ENCODE measurements at places on chromosomes 1 and 21.
A peak's percentile ranks its signal among the peaks of the same experiment; 100 is the strongest.

GRCh38 chr1:70767377-70767776 lies 280.2 kb downstream of the PTGER3 start:
- no peak for DNase-seq

GRCh38 chr1:23522244-23522982 lies 8.6 kb downstream of the E2F2 start:
- DNase-seq = no peak

- DNase-seq = no peak
These were observed 6.8 kb upstream of the TRABD2B start for GRCh38 chr1:48003741-48004531.

- no peak for DNase-seq
These were observed 68.7 kb downstream of the KCNN3 start for GRCh38 chr1:154801234-154802011.

DNA sequence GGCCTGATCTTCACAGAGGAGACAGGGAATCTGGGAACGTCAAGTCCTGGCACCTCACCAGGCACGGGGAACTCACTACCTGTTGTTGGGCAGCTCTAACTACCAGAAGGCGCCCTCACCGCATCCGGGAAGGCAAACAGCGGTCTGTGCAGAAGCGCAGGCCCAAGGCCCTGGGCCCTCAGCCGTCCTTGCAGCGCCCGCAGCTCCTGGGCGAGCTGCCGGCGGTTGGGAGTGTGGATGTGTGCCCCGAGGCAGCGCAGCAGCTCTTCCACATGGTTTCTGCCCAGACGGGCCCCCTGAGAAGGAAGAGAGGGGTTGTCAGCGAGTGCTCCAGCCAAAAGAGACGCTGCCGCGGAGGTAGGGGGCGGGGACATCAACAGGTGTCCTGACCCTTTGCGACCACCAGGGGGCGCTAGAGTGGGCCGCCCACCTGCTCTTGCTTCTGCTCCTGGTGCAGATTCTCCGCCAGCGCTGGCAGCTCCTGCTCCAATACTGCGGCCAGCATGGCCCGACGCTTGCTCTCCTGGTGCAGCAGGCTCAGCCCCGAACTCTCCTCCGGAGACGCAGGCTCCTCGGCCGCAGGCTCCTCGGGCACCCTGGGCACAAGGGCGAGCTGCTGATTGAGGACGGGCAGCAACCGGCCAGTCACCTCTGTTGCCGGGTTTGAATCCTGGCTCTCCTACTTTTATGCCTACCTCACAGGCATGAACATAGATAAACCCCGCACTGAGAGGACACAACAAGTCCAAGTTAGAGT lies 9.3 kb downstream of the MAP3K6 start:
- DNase-seq = peak; percentile 83

DNA sequence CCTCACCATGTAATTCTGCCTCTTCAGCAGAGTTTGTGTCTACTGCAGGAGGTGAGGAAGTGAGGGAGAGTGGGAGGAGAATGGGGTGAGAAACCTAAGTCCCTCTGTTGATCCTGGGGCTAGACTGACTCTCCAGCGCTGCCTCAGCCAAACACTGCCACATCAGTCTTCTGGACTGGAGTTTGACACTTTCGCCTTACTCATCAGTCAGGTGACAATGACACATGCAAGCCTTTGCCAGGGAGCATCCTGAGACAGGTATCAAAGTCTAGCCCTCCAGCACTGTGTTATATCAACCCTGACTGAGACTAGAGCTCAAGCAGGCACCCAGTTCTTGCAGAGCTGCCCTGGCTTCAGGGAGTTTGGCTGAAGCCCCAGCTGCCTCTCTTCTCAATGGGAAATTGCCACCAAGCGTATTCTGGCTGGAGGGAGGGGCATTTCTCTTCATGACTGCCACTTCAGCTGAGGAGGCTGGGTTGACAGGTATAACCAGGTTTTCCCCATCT lies 33.3 kb upstream of the SUCO start:
- DNase-seq = no peak

DNA sequence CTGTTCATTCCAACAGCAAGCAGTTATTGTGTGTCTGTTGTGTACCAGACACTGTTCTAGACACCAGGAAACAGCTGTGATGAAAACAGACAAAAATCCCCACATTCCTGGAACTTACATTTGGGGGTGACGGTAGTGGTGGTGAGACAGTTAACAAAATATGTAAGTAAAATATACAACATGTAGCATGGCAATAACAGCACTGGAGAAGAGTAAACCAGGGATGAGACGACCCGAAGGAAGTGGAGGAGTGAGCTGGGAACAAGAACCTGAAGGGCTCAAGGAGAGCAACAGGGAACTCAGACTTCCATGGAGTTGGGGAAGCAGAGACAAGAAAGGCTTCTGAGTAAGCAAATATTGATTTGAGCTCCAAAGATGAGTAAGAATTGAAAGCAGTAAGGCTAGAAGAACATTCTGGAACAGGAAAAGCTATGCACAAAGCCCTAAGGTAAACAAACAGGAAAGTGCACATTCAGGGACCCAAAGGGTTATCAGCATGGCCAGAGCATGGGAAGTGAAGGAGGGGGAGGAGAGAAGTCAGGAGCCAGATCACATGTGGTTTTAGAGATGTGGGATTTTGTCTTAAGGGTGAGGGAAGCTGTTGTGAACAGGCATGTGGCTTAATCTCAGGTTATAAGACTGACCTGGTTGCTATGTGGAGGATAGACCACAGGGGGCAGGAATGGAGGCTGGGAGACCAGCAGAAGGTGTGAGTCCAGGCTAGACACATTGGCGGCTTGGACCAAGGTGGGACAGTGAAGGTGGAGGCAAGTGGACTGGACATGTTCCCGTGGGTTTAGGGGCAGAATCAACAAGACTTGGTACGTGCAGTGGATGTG lies 7.3 kb downstream of the CSF1 start:
- no peak for DNase-seq

DNA sequence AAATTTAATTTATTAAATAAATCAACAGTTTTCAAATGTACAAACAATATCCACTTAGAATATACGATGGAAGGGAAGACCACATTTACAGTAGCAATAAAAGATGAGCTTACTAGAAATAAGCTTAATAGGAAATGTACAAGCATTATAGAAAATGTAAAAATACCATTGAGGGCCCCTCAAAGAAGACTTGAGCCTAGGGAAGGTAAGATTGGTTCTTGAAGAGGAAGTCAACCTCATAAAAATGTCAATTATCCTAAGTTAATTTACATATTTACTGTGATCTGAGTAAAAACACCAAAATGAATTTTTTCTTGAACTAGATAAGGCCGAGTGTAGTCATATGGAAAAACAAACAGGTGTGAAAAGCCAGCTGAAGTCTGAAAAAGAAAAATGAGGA lies 39.7 kb upstream of the TRIM67 start:
- DNase-seq = no peak

DNA sequence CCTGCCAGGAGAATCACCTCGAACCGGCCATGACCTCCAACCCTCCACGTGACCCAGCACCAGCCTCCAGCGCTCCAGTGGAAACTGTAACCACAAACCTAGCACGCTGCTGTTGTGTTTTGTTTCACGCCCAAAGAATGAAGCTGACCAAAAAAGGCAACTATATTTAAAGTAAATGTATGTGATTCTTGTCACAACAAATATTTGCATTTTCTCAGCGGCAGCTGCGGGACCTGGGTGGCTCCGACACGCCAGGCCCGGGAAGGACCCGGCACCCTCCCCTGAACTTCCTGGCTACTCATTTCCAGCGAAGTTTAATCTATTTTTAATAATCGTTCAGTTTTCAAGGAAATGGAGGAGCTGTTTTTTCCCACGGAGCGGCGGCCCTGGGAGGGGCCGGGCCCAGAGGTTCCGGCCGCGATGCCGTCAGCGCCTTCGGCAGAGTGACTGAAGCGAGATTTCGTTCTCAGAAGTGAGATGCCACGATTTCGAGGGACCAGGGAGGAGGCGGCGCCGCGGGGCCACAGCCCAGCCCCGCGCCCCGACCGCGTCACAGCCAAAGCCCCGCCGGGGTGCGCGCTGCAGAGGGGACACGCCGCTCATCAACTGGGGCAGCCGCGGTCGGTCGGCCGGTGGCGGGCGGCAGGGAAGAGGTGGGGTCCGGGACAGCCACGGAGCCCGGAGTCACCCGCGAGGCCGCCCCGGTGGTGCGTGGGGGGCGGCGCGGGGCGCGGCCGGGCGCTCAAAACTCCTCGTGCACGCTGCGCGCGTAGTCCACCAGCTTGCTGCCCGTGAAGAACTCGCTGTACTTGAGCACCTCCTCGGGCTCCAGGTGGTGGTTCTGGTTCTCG lies 3.0 kb upstream of the TNFRSF4 start:
- peak; percentile 64 for DNase-seq

DNA sequence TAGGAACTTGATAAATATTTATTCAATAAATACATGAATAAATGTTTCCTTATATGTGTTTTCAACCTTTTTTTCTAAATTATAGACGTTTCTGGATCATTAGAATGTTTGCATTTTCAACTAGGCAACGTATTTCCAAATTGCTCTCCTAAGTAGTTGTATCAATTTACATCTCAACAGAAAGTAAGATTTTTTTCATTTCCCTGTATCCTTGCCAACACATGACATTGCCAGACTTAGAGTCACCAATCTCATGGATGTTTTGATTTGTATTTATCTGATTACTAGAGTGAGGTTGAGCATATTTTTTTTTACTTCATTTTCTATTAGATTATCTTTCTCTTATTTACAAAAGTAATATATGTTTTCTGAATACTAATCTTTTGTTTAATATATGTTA lies 22.2 kb upstream of the SMG7 start:
- DNase-seq = no peak

DNA sequence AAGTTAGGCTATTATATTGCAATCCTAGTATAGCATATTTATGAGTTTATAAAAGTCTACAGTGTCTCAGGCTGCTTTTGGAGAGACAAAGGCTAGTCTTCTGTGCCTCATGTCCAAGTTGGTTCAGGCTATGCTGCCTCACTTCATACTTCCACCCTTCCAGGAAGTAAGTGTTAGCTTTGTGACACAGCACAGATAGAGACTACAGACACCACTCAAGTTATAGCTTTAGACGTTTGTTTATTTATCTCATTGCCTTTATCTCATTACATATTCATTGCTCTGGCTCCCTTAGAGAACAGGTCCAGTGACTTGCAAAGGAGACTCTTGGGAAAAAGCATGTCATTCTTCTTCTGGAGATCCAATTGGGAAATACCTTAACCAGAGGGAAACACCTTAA lies 22.6 kb upstream of the GBP4 start:
- DNase-seq = no peak
